Activated CD4-positive, alpha-beta T cell treated with anti-CD3 and anti-CD28 coated beads, Interleukin-2, amount 50 U/mL, for 4 hours (primary cell): ENCODE measurements at places on chromosomes 16 and 17.

DNA sequence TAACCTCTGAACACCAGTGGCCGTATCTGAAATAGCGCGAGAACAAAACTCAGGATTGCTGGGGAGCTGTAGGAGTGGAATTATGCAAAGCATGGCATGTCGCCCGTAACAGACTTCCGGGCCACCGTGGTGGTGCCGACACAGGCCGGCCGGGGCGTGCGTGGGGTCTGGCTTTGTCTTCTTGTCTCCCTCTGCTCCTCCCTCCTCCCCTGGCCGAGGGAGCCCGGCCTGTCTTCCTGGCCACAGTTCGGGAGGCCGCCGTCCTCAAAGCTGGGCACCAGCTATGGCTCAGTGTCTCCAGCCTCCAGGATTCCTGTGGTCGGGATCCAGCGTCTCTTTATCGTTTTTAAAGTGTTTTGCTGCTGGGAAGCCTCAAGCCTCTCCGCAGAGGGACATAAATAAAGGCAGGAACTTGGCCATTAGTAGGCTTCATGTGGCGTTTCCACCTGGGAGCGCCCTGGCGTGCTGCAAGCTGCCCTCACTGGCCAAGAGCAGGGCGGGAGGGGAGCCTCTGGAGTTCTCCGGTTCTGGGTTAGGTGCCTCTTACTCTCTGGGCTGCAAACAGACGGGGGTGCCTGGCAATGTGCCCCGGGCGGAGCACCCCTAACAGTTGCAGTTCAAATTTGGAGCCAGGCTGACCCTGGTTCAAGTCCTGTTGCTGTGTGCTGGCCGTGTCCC lies 22.0 kb upstream of the NPTX1 start:
- no peak for DNase-seq

GRCh38 chr16:79264237-79265109 lies 336.1 kb downstream of the MAF start:
- no peak for DNase-seq

GRCh38 chr17:66560691-66561090 lies 258.3 kb downstream of the PRKCA start:
- no peak for DNase-seq

DNA sequence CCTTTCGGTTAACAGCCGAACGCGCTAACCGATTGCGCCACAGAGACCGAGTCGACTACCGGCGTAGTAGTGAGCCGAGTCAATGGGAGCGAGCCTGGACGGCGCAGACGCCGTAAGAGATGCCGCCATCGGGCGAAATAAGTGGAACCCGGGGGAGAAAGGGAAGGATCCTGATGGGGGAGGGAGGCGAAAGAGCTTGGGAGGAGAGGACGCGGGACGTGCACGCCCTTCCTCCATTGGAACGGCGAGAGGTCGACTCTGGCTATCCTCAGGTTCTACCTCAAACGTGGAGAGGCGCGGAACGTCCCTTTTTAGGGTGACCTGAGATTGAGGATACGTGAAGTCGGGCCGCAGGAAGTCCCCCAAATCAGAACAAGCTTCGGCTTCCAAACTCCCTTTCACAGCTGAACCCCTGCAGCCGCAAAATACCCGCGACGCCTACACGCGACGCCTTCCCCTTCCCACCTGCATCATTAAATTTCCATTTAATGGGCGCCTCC lies 683 bp upstream of the PSMB3 start:
- DNase-seq, result peak; percentile 78

DNA sequence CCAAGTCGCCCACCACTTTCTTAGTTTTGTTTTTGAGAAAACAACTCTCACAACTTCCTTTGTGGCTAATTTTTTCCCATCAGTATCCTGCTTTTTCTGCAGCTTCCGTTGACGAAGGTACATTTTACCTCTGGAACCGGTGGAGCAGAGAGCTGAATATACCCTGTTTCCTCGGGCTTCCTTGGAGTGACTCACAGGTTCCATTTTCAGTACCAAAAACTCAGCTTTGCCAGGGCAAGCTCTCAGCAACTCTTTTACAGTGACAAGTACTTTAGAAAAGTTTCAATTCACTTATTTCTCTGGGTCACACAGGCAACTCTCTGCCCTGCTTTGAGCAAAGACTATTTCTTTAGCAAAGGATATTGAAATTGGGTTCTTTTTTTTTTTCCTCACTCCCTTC lies 318.9 kb downstream of the SNX29 start:
- DNase-seq, result no peak

- DNase-seq, result no peak
Measured at GRCh38 chr17:19410875-19411620, at the start of gene RNF112. Gene RNF112 (plus strand): TSS chr17:19411232. CDS start chr17:19411409, 177 bp downstream.

DNA sequence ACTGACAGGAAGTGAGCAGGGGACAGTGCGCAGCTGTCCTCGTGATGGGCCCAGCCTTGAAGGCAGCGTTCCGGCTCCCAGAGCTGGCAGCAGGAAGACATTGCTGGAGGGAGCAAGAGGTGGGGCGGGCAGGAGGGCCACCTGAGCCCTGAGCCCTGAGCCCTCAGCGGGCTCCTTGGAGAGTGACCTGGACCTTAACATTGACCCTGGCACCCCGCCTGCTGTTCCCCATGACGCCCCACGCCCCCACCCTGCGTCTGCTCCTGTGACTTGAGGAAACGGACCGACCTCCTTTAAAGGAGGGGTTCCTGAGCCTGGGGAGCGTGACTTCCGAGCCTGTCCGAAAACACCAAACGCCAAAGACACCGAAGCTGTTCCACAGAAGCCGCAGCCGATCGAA lies 25.1 kb upstream of the ENPP7 start:
- DNase-seq, result no peak

DNA sequence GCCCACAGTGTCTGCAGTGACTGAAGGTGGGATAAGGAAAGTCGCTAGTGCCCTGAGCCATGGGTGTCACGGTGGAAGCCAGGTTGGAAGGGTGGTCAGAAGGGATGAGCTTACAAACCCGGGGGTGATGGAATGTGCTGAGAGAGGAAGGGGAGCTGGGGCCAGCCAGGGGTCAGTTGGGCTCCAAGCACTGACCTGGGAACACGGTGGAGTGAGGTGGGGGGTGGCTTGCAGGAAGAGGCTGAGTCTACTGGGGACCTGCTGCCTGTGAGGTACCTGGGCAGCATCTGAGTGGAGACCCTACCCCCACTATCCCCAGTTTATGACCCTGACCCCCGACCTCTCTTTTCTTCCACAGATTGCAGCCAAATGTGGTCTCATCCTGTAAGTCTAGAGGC lies 3.1 kb downstream of the TMEM92 start:
- DNase-seq, result no peak

DNA sequence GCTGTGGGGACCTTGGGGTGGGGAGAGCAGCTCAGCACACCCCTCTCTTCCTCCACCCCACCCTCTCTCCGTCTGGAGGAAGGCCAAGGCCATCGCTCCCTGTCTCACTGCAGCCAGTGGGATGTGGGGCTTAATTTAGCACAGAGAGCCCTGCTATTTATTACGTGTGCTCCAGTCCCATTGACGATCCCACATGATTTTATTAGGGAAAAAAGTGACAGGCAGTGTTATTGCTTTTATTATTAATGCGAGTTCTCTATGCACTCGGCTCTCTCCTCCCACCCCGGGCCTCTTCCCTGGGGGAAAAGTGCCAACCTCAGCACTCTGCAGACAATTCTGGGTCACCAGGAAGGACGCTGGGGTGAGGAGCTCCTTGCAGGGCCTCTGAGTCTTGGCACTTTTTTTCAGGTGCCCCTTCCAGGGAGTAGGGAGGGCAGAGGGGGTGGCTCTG lies 57.3 kb downstream of the MGAT5B start:
- no peak for DNase-seq

DNA sequence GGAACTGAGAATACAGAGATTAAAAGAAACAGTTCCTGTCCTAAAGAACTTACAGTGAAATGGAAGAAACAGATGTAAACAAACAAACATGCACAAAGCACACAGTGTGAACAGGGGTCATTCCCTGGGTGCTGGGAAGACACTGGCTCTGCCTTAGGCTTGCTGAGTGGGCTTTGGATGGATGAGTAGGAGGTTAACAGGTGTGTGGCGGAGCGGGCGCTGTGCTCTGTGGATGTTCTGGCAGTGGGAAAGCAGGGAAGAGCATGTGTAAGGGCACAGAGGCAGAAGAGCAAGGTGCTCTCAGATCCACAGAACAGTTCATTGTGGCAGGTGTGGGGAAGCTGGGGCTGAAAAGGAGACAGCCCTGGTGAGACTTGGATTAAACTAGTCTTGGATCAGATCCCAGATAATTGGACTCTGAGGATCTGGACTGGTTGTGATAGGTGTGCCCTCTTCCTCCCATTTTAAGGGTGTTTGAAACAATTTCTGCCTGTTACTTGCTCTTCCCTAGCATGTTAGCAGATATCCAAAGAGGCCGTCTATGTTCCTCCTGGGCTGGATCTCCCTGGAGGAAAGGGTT lies 8.1 kb downstream of the HROB start:
- DNase-seq, result no peak

DNA sequence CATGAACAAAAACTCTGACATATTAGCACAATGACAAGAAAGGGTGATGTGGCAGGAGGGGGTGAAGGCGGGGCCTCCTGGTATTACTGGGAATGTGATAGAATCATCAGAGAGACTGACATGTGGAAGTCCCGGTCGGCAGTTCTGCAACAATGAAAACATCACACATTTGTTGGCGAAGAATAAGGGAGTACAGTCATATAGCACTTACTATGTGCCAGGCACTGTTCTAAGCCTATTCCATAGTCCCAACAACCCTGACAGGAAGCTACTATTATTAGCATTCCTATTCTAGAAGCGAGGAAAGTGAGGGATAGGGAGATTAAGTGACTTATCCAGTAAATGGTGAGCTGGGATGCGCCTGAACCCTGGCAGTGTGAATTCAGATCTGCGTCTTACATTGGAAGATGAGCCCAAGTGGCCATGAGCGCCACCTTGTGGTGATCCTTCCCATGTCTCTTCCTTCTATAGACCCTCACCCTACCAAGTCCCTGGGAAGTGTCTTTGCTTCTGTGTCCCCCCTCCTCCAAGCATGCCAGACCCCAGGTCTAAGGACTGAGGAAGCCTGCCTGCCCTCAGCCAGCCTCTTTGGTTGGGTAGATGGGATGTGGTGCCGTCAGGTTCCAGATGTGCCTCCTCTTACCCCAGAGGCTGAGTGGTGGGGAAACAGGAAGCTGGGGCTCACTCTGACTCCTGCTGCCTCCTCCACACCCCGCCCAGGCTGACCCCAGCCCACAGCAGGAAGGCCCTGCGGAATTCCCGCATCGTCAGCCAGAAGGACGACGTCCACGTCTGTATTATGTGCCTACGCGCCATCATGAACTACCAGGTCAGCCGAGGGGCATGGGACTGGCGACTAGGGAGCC lies 14.0 kb downstream of the FMNL1 start:
- peak; percentile 78 for DNase-seq

DNA sequence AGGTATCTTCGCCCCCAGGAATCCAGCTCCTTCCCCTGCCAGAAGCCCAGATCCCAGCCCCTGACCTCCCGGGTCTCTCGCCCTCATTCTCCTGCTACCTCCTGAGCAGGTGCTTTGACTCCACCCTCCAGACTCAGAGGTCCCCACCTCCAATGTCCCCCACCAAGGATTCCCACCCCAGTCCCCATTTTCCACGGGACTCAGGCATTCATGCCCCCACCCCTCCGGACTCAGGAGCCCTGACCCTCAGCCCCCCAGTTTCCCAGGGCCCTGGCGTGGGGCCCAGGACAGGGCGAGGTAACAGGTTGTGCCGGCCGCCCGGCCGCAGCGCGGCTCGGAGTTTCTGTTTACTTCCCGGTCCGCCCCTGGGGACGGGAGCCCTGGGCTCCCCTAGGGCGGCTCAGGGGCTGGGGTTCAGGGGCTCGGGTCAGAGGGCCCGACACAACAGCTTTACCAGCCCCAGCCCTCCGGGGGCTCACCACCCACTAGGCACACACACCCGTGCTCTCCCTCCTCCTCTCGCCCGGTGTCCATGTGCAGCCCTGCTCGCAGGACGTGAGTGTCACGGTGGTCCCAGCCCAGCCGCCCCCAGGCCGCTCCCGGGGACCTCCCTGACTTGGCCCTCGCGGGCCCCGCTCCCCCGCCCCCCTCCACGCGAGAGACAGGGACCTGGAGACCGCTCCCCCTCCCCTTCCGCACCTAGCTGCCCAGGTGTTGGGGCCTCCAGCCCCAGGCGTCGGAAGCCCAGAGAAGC lies 595 bp downstream of the BICDL2 start:
- no peak for DNase-seq

GRCh38 chr17:51279183-51279582 lies 18.8 kb downstream of the UTP18 start:
- DNase-seq, result no peak

- DNase-seq, result no peak
Measured at GRCh38 chr17:74128456-74129211, 74.8 kb upstream of the RPL38 start.

DNA sequence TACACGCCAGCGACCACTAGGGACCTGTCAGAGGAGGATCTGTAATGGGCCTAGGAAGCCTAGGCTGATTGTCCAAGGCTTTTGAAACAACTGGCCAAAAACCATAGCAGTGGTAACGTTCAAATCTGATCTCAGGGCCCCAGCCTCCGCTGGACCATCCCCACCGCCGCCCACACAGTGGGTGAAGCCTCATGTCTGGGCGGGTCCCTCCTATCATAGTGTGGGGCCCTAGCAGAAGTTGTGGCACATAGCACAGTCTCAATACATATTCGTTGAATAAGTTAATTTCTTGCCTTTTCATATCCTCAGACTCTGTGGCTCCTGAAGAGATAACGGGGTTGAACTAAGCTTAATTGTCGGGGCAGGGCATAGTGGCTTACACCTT lies 818 bp downstream of the DPH1 start:
- peak; percentile 49 for DNase-seq

- DNase-seq, result no peak
Measured at GRCh38 chr17:12672947-12673346, 7.3 kb downstream of the MYOCD start.

- no peak for DNase-seq
Measured at GRCh38 chr17:17200831-17201230, 5.3 kb downstream of the PLD6 start.

DNA sequence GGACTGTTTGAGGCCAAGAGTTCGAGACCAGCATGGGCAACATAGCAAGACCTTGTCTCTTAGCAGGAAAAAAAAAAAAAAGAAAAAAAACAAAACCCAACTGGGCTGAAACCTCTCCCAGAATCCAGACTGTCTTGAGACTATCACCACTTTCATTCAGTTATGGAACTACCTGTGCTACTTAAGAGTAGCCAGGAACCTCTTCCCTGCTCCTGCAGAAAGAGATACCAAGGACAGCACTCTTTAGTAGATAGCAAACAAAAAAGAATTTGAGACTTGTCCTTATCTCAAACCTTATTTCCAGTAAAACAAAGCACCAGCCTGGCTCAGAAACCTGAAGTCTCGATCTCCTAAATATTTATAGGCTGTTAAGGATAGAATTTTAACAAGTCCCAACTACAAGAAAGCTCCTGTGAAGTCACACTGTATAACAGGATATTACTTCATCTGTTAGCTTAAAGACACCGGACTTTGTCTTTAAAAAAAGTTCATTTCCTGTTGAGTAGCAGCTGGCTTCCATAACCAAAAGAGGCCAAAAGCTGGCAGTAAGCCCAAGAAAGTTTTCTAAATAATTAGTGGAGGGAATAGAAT lies 5.1 kb downstream of the CDR2 start:
- no peak for DNase-seq

DNA sequence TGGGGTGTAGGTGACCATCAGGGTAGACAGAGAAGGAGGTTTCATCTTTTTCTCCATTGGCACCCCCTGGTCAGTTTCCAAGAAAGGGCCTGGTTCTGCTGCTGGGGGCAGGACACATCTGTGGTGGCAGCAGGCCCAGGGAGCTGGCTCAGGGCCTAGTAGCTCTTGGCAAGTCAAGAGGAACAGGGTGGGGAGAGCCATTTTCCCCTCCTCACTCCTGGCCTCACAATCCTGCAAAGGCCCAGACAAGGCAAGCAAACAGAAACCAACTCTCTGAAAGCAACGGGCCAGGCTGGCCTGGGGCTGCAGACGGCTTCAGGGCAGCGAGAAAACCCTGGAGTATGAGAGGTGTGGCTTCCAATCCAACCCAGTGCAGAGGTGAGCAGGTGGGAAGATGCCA lies 192.9 kb upstream of the DYNLRB2 start:
- no peak for DNase-seq
